Amygdala (tissue), 56 donors: ENCODE measurements at places on chromosomes 11 and 22.

- DNase-seq, result no peak
Measured at GRCh38 chr22:25702571-25703167, 39.3 kb upstream of the MYO18B start.

DNA sequence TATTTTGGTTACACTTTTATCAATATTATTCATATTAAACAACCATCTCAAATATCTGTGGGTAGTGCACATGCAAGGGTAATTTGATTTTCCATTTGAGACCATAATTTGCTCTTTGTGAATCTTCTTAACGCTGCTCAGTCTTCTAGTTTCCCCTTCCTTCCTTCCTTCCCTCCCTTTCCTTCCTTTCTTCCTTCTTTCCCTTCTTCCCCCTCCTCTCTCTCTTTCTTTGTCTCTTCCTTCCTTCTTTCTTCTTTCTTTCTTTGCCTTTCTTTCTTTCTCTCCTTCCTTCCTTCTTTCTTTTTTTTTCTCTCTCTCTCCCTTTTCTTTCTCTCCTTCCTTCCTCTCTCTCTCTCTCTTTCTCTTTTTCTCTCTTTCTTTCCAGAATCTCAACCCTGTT lies 4.1 kb upstream of the RNF26 start:
- DNase-seq, result no peak

GRCh38 chr22:45159652-45160462 lies 3.9 kb upstream of the NUP50 start:
- DNase-seq, result no peak

- no peak for DNase-seq
Measured at GRCh38 chr22:36223504-36223903, 15.8 kb downstream of the APOL2 start.

- no peak for DNase-seq
Measured at GRCh38 chr22:50520826-50521453, 4.5 kb downstream of the SCO2 start.

DNA sequence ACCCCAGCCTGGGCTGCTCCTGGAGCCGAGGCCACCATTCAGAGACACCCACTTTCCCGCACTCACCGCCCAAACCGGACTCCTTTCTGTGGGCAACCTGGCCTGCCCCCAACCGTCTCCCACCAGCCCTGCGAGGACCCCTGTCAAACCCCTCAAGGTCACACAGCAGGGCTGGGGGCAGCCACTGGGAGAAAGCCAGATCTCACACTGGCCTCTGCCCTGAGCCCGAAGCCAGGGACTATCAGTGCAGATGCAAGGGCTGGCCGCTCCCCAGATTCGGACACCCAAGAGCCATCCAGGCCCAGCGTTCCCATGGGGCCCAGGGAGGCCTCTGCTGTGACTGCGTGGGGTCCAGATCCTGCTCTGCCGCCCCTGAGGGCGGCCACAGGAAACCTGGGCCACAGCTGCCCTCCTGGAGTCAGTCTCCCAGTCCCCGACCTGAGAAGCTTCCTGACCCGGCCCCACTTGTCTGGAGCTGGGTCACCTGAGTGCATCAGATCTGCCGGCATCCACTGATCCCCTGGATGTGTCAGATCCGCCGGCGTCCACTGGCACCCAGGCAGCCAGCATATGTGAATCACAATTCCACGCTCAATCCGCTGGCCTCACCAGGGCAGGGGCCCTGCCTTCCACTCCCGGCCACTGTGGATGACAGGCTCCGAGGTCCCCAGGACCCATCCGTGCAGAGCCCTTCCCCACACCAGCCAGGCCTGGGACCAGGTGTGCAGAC lies 139.7 kb downstream of the BRD1 start:
- no peak for DNase-seq

- no peak for DNase-seq
Measured at GRCh38 chr11:112877581-112877980, 83.6 kb upstream of the NCAM1 start.

DNA sequence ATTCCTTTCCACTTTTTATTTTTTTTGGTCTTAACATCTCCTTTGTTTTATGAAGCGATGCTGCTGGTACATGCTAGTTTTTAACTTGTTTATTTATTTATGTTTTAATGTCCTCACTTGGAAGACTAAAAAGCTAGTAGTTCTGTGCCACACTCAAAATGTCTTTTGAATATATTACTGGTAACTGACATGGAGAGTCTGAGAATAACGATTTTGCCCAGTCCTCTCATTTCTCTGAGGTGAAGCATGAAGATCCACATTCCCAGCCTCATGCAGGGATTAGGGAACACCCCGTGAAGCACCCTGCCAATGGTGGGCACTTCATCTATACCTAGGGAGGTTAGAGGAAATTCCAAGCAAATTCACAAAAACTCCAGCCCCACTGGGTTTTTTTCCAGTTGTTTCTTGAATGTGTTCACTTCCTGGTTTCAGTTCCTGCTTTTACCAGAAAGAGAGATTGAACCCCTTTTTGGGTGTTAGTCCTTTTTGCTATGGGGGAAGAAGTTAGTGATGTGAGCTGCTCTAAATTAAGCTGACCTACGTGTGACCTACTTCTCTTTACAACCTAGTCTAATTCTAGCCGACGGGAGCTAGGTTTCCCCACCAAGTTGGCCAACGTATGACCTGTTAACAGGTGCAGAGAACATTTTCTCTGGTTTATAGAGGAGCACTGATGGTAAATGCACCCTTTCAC lies 106.1 kb downstream of the SLC1A2 start:
- DNase-seq, result no peak

- DNase-seq, result no peak
Measured at GRCh38 chr11:4466871-4467442, 15.5 kb upstream of the OR52K1 start.

DNA sequence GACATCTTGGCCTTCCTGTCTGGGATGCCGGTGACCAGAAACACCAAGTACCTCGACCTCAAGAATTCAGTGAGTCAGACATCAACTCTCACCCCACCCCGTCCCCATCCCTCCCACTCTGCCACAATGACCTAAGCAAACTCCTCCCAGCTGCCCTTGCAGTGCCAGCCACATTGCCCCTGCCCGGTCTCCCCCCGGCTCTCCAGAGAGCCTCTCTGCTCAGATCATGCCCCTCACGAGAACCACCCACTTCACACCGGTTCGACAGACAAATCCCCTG lies 23.6 kb upstream of the MYRF start:
- no peak for DNase-seq

DNA sequence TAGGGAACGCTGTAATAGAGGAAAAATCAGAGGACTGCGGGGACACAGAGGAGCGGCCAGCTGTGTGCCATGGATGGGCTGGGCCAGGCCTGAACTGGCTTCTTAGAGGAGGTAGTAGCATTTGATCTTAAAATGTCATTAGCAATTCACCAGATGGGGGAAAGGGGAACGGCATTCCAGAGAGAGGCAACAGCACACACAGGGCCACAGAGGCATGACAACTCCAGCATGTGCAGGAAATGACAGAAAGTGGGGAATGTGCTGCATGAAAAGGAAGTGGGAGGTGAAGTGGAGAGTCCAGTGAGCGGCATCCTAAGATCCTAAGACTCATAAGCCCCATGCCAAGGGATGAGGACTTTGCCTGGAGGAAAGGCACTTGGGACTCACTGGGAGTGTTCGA lies 69.0 kb downstream of the UBASH3B start:
- DNase-seq, result no peak

DNA sequence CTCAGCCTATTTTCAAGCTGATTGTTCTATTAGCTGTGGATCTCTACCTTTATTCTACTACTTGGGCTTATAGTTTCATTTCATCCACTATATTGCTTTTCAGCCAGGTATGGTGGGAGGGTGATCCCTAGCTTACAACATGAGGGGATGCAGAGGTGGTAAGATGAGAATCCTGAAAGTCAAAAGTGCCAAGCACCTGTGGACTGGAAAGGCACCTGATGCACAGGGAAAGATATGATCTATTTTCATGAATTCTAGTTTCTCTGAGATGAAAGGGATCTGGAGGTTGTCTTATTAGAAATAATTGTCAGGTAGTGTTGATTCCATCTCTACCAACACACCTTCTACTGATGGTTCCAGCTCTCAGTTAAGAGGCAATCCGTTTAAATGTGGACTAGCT lies 21.6 kb upstream of the IL18BP start:
- no peak for DNase-seq

DNA sequence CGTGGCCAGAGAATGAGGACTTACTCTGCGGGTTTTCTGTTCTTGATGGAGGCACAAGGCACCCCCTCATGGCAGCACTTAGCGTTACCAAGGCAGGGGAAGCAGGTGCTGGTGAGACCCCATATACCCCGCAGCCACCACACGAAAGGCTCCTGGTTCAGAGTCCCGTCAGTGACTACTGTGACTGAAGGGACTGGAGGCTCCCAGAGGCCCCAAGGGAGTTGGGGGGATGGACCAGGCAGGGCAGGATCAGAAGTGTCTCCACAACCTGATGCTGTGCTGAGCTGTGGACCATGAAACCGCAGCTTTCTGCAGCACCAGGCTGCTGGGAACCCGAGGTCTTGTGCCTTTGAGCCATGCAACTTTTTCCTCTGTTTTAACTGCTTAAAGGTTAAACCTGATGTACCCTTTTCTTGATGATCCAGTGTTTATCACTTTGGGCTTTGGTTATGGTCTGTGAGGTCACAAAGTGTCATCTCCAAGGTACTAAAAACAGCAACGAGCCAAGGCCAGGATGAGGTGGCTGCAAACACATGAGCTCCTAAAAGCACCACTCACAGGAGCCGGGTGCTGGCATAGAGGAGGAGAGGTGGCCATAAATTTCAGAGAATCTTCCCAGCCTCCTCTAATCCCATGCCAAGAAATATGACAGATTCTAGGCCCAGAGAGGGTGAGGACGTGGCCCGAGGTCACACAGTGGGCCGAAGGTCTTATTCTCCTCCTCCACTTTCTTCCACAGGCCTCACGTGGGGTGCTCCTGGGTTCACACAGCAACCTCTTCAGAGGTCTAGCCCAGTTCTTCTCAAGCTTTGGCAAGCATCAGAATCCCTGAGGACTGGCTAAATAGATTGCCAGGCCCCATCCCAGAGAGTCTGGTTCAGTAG lies 4.2 kb upstream of the LRRC32 start:
- no peak for DNase-seq

GRCh38 chr22:46045459-46046298 lies 68.7 kb upstream of the WNT7B start:
- no peak for DNase-seq

DNA sequence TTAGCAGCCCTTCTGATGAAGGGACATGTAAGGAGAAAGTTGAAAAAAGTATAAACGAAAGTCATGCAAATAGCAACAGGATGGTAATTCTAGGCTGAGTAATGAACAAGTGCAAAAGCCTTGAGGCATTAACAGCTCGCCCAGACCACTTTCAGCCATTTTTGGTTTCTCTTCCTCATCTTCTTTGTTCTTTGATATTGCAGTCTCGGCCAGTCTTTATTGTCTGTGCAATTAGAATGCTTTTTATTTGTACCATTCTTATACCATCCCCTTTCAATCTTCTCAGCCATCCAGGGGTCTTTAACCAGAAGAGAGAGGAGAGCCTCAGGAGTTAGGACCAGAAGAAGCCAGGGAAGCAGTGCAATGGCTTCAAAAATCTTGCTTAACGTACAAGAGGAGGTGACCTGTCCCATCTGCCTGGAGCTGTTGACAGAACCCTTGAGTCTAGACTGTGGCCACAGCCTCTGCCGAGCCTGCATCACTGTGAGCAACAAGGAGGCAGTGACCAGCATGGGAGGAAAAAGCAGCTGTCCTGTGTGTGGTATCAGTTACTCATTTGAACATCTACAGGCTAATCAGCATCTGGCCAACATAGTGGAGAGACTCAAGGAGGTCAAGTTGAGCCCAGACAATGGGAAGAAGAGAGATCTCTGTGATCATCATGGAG lies 7.3 kb downstream of the TRIM34 start:
- DNase-seq, result no peak

DNA sequence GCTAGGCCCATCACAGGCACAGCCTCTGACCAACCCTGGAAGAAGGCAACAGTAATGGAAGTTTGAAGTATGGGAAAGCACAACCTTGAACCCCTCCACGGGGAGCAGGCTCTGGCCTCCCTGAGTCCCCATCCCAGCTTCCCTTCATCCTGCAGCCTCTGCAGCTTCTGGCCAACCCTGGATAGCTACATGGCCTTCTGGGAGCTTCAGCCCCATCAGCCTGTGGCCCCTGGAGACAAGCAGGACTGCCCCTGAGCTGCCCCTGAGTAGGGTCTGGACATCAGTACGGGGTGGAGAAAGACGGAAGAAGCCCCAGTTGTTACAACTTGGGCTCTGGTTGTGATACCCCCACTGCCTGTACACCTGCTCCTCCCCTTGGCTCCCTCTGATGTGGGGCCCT lies 113.8 kb upstream of the CD82 start:
- DNase-seq, result no peak

DNA sequence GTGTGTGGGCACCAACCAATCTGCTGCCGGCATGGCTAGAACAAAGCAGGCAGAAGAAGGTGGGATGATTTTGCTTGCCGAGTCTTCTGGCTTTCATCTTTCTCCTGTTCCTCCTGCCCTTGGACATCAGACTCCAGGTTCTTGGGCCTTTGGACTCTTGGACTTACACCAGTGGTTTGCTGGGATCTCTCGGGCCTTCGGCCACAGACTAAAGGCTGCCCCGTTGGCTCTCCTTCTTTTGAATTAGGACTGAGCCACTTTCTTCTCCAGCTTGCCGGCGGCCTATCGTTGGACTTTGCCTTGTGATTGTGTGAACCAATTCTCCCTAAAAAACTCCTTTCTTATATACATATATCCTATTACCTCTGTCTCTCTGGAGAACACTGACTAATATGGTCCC lies 128.1 kb upstream of the TEAD1 start:
- no peak for DNase-seq

DNA sequence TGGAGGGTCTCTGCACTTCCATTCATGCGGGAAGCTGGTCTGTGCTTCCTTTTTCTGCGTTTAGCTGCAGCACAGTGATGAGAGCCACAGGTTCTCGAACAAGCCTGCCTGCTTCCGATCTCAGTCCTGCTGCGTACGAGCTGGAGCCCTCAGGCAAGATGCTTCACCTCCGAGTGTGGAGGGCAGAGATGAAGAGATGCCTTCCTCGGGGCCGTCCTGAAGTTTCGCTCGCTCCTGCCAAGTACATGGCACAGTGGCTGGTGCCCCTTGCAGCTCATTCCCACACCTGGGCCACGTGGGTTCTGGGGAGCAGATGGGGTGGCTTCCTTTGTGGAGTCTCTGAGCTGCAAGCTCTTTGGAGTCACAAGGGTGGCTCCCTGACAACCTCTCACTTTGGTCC lies 19.5 kb upstream of the TESMIN start:
- DNase-seq, result no peak

DNA sequence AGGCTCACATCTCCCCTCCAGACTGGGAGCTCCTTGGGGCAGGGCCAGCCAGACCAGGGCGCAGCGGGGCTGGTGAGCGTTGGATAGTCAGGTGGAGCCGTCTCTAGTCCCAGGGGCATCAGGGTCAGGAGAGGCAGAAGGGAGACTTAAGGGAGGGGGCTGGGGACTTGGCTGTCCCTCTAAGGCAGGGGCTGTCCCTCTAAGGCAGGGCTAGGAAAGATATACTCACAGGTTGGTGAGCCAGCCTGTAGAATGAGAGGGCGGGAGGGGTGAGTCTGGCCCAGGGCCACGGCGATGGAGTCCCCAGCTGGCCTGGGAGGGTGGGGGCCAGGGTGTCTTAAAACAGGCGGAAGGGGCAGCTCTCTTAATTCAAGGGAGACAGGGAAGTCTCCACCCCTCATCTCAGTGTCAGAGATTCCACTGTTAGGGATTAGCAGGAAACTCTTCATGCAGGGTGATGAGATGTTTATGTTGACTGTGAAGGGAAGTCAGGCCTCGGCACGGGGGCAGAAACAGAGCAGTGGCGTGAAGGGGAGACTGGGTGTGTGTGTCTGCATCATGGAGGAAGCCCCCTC lies 11.3 kb downstream of the P2RY2 start:
- no peak for DNase-seq

- no peak for DNase-seq
Measured at GRCh38 chr11:47797633-47798032, 30.5 kb upstream of the FNBP4 start.
